Activated gamma-delta T cell treated with Interleukin-2 at 50 U/mL for 16 hours (primary cell): ENCODE measurements at places on chromosomes 4 and X.
A peak's percentile ranks its signal among the peaks of the same experiment; 100 is the strongest.

- no peak for DNase-seq
Observed at GRCh38 chrX:50002067-50002714, 79.8 kb downstream of the CLCN5 start.

DNA sequence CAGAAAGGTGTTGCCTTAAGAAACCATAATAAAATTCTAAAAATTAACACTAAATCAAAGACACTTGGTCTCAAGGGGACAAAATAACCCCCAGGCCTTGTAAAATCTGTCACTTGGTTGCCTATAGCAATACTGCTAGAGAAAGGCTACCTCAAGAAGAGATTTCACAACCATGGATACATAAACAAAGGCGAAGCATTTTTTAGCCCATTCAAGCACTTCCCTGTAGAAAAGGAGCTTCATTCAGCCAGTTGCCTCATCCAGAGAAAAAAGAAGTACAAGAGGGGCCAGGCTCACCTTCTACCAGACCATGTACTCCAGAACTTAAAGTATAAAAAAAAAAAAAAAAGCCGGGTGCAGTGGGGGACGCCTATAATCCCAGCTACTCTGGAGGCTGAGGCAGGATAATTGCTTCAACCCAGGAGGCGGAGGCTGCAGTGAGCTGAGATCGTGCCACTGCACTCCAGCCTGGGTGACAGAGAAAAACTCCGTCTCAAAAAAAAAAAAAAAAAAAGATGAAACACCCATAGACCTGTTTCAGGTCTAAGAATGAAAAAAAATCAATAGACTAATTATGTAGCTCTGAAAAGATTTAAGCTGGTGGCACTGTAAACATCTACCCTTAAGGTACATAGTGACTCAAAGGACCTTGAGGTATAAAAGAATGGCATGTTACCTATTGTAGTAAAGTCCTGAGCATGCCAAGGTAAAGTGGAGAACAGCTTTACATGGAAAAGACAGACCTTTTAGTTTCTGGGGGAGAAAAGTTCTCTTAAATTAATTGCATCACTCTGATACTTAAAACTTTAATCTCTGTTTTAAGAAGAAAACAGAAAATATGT is 18.0 kb downstream of the RUFY3 start:
- DNase-seq: no peak

DNA sequence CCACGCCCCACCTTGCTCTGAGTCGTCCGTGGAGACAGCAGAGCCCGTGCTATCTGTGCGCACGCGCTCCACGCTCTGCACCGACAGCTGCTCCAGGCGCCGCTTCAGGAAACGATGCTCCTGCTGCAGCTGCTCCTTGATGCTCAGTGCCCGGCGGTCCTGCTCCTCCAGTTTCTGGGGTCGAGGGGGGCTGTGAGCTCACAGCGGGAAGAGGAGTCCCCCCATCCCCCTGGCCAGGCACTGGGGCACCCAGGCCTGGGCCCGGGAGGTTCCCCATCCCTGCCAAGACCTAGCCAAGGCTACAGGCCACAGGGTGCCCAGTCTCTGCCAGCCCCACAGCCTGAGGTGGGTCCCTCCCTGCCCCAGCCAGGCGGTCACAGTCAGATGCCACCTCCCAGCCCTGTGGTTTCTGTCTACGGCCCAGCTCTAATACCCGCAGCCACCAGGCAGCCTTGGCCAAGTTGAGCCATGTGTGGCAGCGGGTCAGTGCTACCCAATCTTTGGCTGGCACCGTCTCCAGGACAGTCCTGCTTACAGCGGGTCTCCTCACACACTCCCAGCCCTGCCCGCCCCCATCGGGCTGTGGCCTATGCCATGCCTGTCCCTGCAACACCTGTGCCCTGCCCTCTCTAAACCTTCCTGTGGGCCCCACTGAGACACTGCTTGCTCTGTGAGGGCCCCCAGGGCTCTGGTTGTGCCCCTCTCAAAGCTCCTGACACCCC is 9.3 kb upstream of the HAUS3 start:
- DNase-seq: peak; percentile 3

- no peak for DNase-seq
Observed at GRCh38 chrX:18687856-18688495, 16.1 kb upstream of the RS1 start.

DNA sequence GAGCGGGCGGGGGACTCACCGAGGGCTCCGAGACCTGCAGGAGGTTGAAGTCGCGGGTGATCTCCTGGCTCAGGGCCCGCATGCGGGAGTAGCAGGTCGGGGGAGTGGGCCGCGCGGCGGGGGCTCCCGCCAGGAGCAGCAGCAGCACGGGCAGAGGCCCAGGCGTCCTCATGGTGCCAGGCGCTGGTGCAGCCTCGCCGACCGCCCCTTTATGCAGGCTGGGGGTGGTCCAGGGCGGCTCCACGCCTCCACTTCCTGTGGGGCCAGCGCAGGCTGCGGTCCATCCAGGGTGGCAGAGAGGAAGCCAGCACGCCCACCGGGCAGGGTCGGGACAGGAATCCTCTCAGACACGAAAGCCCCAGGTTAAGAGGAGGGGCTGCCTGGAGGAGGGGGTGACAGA is at the start of gene CYTL1:
TSS of gene CYTL1 (minus strand) at position 185 of the 400 bp plus-strand sequence. CDS start at position 172, 13 bp downstream.
- no peak for DNase-seq

GRCh38 chrX:38993500-38993899 is 192.2 kb downstream of the MID1IP1 start:
- no peak for DNase-seq

- DNase-seq: no peak
Observed at GRCh38 chrX:129577473-129577872, 37.4 kb downstream of the OCRL start.

DNA sequence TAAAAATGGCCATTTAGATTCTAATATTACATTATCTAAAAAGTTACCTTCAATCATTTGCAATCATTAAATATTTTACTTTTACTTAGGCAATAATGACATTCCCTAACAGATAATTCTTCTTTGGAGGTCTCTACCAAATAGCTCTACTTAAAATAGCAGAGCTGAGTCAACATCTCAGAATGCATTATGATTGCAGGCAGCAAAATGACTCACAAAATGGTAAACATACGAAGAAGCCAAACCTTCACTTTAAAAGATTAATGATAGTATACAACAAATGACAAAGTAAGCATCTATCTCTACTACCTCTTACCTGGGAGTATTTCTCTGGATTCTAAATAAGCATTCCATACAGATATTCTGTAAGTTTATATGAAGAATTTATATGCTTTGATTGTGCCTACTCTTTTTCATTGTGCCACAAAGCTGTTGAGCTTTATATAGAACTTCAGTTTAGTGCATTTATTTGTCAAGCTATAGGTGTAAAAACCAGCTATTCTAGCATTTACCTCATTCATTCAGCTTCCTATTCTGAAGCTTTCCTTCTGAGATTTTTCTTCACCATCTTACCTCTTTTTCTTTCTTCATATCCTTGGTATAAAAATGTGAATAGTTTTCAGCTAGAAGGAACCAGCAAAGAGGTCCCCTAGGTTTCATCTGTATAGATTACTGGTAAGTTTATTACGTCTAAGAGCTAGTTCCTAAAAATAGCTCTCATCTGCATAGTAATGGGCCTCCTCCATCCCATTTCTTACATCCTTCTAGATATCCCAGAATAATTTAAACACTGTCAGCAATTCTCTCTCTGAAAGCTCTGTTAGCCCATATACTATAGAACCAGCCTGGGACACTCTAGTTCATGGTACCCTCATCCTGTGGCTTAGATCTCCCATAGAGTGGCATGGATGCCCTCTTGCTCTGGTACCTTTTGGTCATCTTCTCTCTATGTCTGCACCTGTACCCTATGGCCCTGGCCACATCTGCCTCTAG is 17.2 kb upstream of the SPCS3 start:
- no peak for DNase-seq

DNA sequence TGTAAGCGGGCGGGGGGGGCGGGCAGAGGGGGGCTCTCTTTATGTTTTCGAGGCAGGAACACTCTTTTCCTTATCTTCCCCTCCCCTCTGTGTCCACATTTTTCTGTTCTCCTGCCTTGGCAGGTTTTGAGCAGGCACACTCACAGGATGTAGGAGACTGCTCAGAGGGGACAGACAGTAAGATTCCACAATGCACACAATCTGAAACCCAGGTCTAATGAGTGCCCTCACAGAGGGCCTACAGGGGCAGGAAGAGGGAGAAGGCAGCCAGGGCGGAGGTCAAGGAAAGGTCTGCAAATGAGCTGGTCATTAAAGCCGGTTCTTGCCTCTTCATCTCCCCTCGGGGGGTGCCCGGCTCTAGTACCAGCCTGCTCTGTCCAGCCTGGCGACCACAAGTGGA is 106.1 kb upstream of the ATP6AP2 start:
- DNase-seq: no peak

- DNase-seq: no peak
Observed at GRCh38 chr4:115165503-115165902, 52.1 kb upstream of the NDST4 start.

DNA sequence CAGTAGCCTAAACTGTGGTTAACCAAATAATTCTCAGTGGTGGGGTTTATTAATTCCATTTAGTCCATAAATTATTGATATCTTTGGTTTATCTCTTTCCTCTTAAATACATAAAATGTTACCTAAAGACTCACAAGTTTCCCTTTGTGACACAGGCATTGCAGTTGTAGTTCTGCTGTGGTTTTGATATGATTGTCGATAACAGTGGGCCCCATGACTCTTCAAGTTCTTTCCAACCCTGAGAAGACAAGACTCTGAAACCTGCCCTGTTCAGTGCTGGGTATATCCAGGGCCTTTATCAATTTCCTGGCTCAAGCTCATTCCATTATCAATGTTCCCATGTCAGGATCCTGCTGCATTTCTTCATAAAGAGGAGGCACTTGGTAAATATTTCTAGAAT is 117.9 kb upstream of the TBC1D9 start:
- DNase-seq: no peak

- DNase-seq: no peak
Observed at GRCh38 chrX:2793752-2794151, 35.0 kb upstream of the GYG2 start.

DNA sequence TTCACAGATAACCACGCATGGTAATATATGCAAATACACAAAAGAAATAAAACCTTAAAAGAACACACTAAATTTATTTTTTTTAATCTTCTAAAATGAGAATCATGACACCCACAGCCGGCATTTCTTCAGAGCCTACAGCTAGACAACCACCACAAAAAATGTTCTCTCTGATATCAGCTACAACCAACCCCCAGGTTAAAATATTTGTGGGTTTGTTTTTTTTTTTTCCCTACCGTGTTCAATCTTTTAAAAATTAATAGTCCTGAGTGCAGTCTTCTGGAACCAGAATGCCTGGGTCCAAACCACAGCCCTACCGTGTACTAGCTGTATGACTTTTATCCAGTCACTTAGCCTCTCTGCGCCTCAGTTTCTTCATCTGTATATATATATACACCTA is 36.0 kb downstream of the MAML3 start:
- DNase-seq: no peak

DNA sequence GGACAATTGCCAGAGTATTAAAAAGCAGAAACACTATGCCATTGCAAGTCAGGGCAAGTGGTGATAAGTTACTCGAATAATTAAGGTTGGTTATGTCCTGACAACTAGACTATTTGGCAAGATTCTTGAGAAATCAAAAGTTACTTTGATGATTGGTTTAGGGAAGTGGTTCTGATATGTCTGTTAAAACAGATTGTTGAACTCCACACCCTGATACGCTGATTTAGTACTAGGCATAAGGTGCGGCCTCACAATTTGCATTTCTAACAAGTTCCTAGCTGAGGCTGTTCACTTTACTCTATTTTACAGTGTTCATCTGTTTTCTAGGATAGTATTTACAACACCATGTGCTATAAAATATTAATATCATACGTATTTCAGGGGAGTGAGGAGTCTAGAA is 12.5 kb downstream of the GABRA4 start:
- DNase-seq: no peak

DNA sequence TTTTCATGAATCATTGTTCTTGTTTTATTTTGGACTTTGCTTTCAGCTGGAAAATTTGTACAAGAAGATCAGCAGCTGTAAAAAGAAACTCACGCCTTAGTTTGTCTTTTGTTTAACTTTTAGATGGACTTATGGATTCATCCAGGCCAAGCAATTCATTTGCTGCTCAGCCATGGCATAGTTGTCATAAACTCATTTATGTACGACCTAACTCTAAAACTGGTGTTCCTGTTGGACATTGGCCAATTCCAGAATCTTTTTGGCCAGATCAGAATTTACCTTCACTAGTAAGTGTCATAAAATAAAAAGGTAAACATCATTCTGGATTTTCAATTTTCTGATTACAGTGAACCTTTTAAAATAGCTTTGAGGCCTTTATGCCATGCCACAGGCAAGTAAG is 29.1 kb downstream of the INTS6L start:
- DNase-seq: no peak

- no peak for DNase-seq
Observed at GRCh38 chrX:138745196-138745595, 33.7 kb upstream of the FGF13 start.

DNA sequence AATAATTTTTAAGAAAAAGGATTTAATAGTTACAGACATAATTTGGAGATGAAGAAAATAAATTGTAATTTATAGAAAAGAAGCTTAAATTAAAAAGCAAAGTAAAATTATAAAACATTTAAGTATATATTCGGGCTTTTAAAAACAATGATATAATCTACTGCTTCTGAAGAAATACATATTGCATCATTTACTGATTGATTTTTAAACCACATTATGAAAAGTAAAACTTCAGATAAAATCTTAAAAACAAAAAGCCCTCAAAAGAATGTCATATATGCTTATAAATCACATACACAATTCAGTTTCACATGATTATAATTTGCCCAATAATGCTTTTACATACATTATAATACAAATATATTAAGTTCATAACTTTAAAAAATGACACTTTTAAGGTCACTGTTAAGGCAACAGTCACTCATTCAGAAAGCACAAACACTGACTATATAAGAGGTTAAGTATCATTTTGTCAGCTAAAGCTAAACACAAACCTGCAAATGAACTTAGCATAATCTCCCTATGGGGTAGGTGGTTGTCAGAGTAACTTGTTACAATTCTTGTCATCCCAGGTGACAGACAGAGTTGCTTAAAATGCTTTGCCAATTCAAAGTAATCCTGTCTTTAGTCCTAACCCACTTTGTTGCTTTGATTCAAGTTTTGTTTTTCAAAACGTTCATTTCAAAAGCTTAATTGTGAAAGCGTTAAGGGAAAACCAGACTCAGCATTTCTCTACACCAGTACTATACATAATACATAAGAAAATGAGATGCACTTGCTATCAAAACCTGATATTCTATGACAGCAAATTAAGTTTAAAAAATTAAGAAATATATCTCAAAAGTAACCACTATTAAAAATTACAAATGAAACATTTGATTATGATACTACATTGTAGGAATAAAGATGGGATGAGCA is 90.6 kb upstream of the MAB21L2 start:
- no peak for DNase-seq

DNA sequence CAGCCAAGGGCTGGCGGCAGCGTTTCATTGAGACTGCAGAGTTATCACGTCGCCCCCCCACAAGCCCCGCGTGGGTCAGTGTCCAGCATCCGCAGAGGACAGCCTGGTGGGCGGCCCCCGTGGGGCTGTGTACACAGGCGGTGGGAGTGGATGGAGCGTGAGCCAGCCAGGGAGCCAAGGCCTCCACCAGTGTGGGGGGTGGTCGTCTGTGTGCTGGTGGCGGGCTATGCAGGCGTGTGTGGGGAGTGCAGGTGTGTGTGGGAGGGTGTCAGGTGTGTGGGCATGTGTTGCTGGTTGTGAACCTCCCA is 56.5 kb upstream of the NKX1-1 start:
- DNase-seq: no peak

GRCh38 chr4:1974840-1975239 is 33.9 kb downstream of the NELFA start:
- no peak for DNase-seq
